ENCODE measurements at places on chromosomes 12 and 14. TPM values are rescaled to one million over a fixed set of nuclear protein-coding genes. Genes with fewer than 3 reads are reported as not detected.

- DNase-seq, result no peak
Measured at GRCh38 chr12:94962670-94963069, 40.8 kb downstream of the NDUFA12 start.

DCAF4 gene
- polyA plus RNA-seq, result 18.4 TPM

- DNase-seq, result no peak
Measured at GRCh38 chr12:85147331-85147730, 111.2 kb downstream of the LRRIQ1 start.

ITPR2 gene
- 44.5 TPM for polyA plus RNA-seq

- DNase-seq, result no peak
Measured at GRCh38 chr14:65599375-65599774, 186.8 kb downstream of the FUT8 start.

OR6C1 gene
- polyA plus RNA-seq, result not detected

C14orf132 gene
- polyA plus RNA-seq, result 13.8 TPM

Measured in GM23338 (cell line).